Activated CD4-positive, alpha-beta T cell treated with anti-CD3 and anti-CD28 coated beads for 36 hours (primary cell): ENCODE measurements at places on chromosomes 11 and 22. TPM values are rescaled to one million over a fixed set of nuclear protein-coding genes. Genes with fewer than 3 reads are reported as not detected.

DNA sequence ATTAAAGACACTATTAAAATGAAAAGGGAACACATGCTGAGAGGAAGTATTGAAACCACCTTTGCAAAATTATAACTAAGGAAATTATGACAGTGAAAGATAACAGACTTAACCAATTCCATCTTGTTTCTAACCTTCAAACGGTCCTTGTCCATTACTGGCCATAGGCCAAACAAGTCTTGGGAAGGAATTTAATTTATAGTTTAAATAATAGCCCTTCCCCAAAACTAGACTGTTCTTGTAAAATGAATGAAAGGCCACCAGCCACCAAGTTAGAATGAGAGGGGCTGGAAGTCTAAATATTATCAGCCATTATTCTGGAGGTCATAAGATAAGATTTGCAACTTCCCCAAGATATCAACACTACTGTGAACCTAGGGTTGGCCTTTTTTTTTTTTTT is 1.8 kb upstream of the TALDO1 start:
- no peak overlapping the region for H3K27ac ChIP-seq
- H3K4me3 ChIP-seq: no peak overlapping the region
- H3K27me3 ChIP-seq: no peaks in the 10 kb centered on the region

ESAM gene
- 0.53 TPM for total RNA-seq

- H3K4me1 ChIP-seq: no peaks in the 10 kb centered on the region
- no peaks in the 10 kb centered on the region for H3K27me3 ChIP-seq
- H3K27ac ChIP-seq: no peak overlapping the region
- no peak for DNase-seq
- no peak overlapping the region for H3K4me3 ChIP-seq
Measured at GRCh38 chr22:38429499-38430068, 25.4 kb downstream of the KCNJ4 start.

FOSL1 gene
- 11.3 TPM for total RNA-seq

GRCh38 chr11:128236506-128237498 is 350.6 kb downstream of the ETS1 start:
- peaks cover 50% of the 10 kb centered on the region for H3K4me1 ChIP-seq
- H3K27ac ChIP-seq: no peak overlapping the region
- no peak for DNase-seq
- H3K36me3 ChIP-seq: no peaks in the 10 kb centered on the region

- H3K4me3 ChIP-seq: no peak overlapping the region
- H3K36me3 ChIP-seq: peaks cover 25% of the 10 kb centered on the region
- no peaks in the 10 kb centered on the region for H3K27me3 ChIP-seq
- H3K4me1 ChIP-seq: peaks cover 2% of the 10 kb centered on the region
- no peak overlapping the region for H3K27ac ChIP-seq
Measured at GRCh38 chr11:13386567-13386966, 76.5 kb downstream of the BTBD10 start.

GRCh38 chr22:36237462-36238372 is 1.6 kb downstream of the APOL2 start:
- peak; percentile 51 for DNase-seq
- H3K4me1 ChIP-seq: peaks cover 47% of the 10 kb centered on the region
- H3K27ac ChIP-seq: peak overlapping the region; percentile 99
- H3K4me3 ChIP-seq: peak overlapping the region; percentile 98
- H3K27me3 ChIP-seq: no peaks in the 10 kb centered on the region

GRCh38 chr11:34609850-34610249 is 11.0 kb upstream of the EHF start:
- H3K4me3 ChIP-seq: no peak overlapping the region
- peaks cover 10% of the 10 kb centered on the region for H3K27me3 ChIP-seq
- peaks cover 17% of the 10 kb centered on the region for H3K4me1 ChIP-seq
- H3K36me3 ChIP-seq: no peaks in the 10 kb centered on the region
- no peak overlapping the region for H3K27ac ChIP-seq
- DNase-seq: no peak

DNA sequence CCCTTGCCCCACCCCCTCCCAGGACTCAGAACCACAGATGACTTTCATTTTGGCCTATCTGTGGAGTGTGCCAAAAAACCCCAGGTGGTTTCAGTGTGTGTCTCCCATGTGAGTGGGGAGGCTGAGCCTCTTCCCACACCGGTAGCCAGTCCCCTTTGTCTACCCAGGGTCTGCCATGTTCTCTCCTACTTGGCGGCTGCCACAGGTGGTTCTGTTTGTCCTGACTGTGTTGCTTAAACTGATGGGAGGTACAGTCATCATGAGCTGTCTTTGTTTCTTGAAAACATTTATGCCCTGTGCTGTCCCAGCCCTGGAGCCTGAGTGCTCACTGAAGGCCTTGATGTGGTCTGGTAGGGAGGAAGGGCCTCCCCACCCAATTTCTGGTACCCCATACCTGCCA is 39.7 kb upstream of the SUSD2 start:
- peaks cover 34% of the 10 kb centered on the region for H3K36me3 ChIP-seq
- H3K4me3 ChIP-seq: no peak overlapping the region
- H3K27ac ChIP-seq: peak overlapping the region; percentile 51

TMEM138 gene
- 38.6 TPM for total RNA-seq

DNA sequence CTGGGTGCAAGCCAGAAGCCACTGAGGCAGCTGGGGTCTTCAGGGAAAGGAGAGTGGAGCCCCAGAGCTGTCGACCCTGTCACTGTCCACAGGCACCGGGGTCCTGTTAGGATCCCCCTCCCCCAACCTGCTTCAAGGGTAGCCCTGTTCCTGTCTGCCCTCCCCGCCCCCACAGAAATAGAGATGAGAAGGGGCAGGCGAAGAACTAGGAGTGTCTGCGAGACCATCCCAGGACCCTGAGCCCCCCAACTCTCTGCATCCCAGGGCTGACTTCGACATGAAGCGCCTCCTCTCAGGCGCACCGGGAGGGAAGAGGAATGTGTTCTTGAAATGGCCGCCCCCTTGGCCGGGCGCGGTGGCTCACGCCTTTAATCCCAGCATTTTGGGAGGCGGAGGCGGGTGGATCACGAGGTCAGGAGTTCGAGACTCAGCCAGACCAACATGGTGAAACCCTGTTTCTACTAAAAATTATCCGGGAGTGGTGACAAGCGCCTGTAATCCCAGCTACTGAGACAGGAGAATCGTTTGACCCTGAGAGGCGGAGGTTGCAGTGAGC is 607 bp upstream of the ZNF70 start:
- H3K27me3 ChIP-seq: peaks cover 2% of the 10 kb centered on the region
- H3K27ac ChIP-seq: peak overlapping the region; percentile 31
- peak overlapping the region; percentile 77 for H3K4me3 ChIP-seq
- DNase-seq: no peak

DNA sequence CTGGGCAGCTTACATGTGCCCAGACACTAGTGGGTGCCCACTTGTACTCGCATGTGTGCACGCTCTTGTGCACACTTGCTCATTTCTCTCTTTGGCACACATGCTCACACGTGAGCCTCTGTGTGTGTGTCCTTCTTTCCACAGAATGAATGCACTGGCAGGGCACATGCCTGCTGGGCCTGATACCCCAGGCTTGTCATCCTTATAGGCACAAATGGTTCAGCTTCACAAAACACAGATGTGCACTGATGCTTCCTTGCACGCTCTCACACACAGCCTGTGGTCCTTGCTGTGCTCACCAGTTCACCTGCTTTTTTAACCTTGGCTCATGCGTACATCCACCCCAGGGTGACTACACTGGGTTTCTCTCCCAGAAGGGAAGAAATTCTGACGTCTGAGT is 174.8 kb downstream of the BUD13 start:
- H3K27me3 ChIP-seq: no peaks in the 10 kb centered on the region
- H3K4me3 ChIP-seq: no peak overlapping the region

GRCh38 chr22:23553924-23554870 is 25.9 kb downstream of the IGLL1 start:
- H3K27ac ChIP-seq: no peak overlapping the region
- no peaks in the 10 kb centered on the region for H3K36me3 ChIP-seq
- H3K4me3 ChIP-seq: no peak overlapping the region
- no peaks in the 10 kb centered on the region for H3K4me1 ChIP-seq
- DNase-seq: no peak
- peaks cover 2% of the 10 kb centered on the region for H3K27me3 ChIP-seq

AMOTL1 gene
- total RNA-seq: 1.8 TPM

DNA sequence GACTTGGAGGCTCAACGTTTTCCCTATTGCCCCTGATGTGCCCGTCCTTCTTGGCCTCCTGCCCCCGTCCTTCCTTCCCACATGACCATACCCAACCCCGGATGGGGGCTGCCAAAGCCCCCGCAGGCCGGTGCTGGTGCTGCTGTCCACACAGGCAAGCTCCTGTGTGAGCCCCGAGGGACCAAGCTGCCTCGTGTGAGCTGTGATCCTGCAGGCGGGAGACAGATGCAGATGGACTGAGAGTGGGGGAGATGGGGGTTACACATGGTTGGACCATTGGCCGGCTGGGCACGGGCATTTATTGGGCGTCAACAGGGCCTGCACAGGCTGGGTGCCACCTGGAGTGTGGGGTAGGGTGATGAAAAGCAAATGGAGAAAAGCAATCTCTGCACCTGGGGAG is 313.2 kb upstream of the B3GAT1 start:
- H3K27ac ChIP-seq: no peak overlapping the region
- no peaks in the 10 kb centered on the region for H3K4me1 ChIP-seq
- peaks cover 28% of the 10 kb centered on the region for H3K27me3 ChIP-seq
- H3K4me3 ChIP-seq: no peak overlapping the region
- no peaks in the 10 kb centered on the region for H3K36me3 ChIP-seq
- no peak for DNase-seq

- peaks cover 5% of the 10 kb centered on the region for H3K27me3 ChIP-seq
- no peak overlapping the region for H3K4me3 ChIP-seq
- peaks cover 17% of the 10 kb centered on the region for H3K4me1 ChIP-seq
- no peaks in the 10 kb centered on the region for H3K36me3 ChIP-seq
- H3K27ac ChIP-seq: no peak overlapping the region
- no peak for DNase-seq
Measured at GRCh38 chr11:2887515-2888195, 2.1 kb upstream of the CDKN1C start.

GRCh38 chr22:42430528-42431125 is 1.6 kb downstream of the NFAM1 start:
- DNase-seq: no peak
- no peak overlapping the region for H3K27ac ChIP-seq
- H3K27me3 ChIP-seq: peaks cover 11% of the 10 kb centered on the region
- H3K4me3 ChIP-seq: no peak overlapping the region

DNA sequence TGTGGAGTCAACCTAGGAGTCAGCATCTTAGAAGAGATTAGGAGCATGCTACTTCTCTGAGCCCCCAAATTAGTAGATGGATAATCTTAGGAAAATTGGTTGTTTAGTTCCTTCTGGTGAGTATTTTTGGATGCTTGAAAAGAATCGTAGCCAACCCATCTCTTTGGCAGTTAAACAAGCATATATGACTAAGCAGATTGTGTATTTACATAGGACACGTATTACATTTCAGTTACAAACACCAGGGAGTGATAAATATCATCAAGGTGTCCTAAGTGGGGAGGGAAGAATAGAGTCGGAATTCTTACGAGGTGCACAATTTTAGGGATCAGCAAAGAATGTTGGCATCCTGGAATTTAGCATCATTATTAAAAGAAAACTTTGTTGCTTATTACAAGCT is 13.5 kb downstream of the PLET1 start:
- no peaks in the 10 kb centered on the region for H3K4me1 ChIP-seq
- no peak overlapping the region for H3K27ac ChIP-seq
- no peaks in the 10 kb centered on the region for H3K27me3 ChIP-seq
- no peak overlapping the region for H3K4me3 ChIP-seq
- peaks cover 19% of the 10 kb centered on the region for H3K36me3 ChIP-seq
- DNase-seq: no peak

KRTAP5-2 gene
- not detected for total RNA-seq

ZNF195 gene
- total RNA-seq: 36.2 TPM

MRPL21 gene
- 100 TPM for total RNA-seq

DNA sequence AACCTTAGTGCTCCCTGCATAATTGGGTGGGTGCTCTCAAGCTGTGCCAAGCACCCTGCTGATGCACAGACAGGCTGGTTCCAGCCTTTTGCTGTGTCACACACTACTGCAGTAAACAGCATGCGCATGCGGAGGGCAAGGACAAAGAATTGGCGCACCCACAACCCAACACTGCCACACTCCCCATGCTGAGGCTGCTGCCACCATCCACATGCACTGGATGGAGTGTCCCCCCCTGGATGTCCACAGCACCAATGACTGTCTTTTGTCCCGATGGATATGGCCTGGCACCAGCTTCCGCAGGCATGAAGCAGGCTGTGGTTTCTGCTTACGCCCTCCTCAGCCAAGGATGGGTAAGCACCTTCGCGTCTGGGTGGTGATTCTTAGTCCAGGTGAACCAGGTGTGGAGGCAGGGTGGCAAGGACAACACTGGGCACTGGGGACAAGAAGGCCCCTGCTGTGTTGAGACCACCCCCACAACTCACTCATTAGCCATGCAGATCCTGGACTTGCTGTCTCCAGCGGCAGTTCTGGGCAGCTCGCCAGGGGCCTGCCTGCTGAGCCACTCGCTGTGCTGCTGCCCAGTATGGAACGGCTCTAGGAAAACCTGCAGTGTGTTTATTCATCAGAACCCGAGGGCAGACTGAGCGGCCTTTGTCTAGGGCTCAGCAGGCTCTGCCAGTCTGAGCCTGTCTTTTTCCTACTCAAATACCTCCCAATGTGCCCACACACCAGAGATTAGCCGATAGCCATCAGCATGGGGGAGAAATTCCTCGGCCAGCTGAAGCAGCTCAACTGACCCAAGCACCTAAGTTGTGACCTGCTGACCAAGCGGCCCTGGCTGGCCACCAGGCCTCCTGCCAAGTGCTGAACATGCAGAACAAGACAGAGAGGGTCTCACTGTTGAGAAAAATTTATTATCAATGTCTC is 8.2 kb upstream of the NAP1L4 start:
- no peak overlapping the region for H3K27ac ChIP-seq
- H3K4me3 ChIP-seq: no peak overlapping the region
- peaks cover 37% of the 10 kb centered on the region for H3K36me3 ChIP-seq
- no peak for DNase-seq
- no peaks in the 10 kb centered on the region for H3K4me1 ChIP-seq

MS4A12 gene
- not detected for total RNA-seq

GRCh38 chr11:1029654-1030053 is 6.9 kb downstream of the MUC6 start:
- no peak overlapping the region for H3K4me3 ChIP-seq
- DNase-seq: no peak
- no peaks in the 10 kb centered on the region for H3K27me3 ChIP-seq
- H3K4me1 ChIP-seq: no peaks in the 10 kb centered on the region
- H3K27ac ChIP-seq: no peak overlapping the region
- H3K36me3 ChIP-seq: no peaks in the 10 kb centered on the region

KIRREL3 gene
- not detected for total RNA-seq

CYP2D6 gene
- 2.8 TPM for total RNA-seq

PNPLA5 gene
- total RNA-seq: not detected
